ENCODE measurements at places on chromosomes 6 and 20. TPM values are rescaled to one million over a fixed set of nuclear protein-coding genes. Genes with fewer than 3 reads are reported as not detected.

Gene BTN1A1
- total RNA-seq, result 0.23 TPM

Gene ANKRD6
- 1.0 TPM for total RNA-seq

Gene TFB1M
- 20.2 TPM for total RNA-seq

Gene GJA10
- total RNA-seq, result not detected

Gene ISM1
- 2.6 TPM for total RNA-seq

Gene MYMX
- not detected for total RNA-seq

Gene PMEPA1
- total RNA-seq, result 6.3 TPM

Gene COL10A1
- total RNA-seq, result not detected

Gene ANKRD66
- not detected for total RNA-seq

Gene IER3
- 195 TPM for total RNA-seq

Gene FAXC
- total RNA-seq, result 5.9 TPM

Gene SLC26A8
- total RNA-seq, result 0.26 TPM

Gene SERPINB1
- total RNA-seq, result 1.4 TPM

Gene FAM50B
- total RNA-seq, result not detected

Gene NKX2-2
- 0.13 TPM for total RNA-seq

Gene SAMD3
- total RNA-seq, result 5.0 TPM

Gene HSPA12B
- total RNA-seq, result not detected

Gene SCAF8
- 24.7 TPM for total RNA-seq

Gene BHLHE23
- total RNA-seq, result not detected

Gene EBF4
- total RNA-seq, result not detected

Gene GTSF1L
- not detected for total RNA-seq

Gene OR2H2
- total RNA-seq, result not detected
